ENCODE measurements at places on chromosomes 12 and 14. TPM values are rescaled to one million over a fixed set of nuclear protein-coding genes. Genes with fewer than 3 reads are reported as not detected.

FZD10 gene
- total RNA-seq: 0.05 TPM

PPP2R3C gene
- total RNA-seq: 26.5 TPM

LRRC23 gene
- total RNA-seq: 11.6 TPM

FAIM2 gene
- 7.4 TPM for total RNA-seq

DCN gene
- 716 TPM for total RNA-seq

- no peaks in the 10 kb centered on the region for H3K36me3 ChIP-seq
- H3K4me3 ChIP-seq: no peak overlapping the region
- no peak for DNase-seq
- peaks cover 9% of the 10 kb centered on the region for H3K27me3 ChIP-seq
- H3K4me1 ChIP-seq: peaks cover 12% of the 10 kb centered on the region
- H3K27ac ChIP-seq: no peak overlapping the region
Measured at GRCh38 chr12:6193853-6194815, 6.1 kb upstream of the CD9 start.

- no peak overlapping the region for H3K27ac ChIP-seq
- DNase-seq: no peak
- H3K36me3 ChIP-seq: peaks cover 16% of the 10 kb centered on the region
- H3K4me3 ChIP-seq: no peak overlapping the region
- H3K4me1 ChIP-seq: peaks cover 61% of the 10 kb centered on the region
Measured at GRCh38 chr14:24991821-24992220, 58.1 kb downstream of the STXBP6 start.

- H3K4me1 ChIP-seq: peaks cover 87% of the 10 kb centered on the region
- no peaks in the 10 kb centered on the region for H3K36me3 ChIP-seq
- peak; percentile 53 for DNase-seq
- H3K4me3 ChIP-seq: peak overlapping the region; percentile 7
- no peaks in the 10 kb centered on the region for H3K27me3 ChIP-seq
Measured at GRCh38 chr12:128820723-128821432, 2.9 kb downstream of the SLC15A4 start.

DNA sequence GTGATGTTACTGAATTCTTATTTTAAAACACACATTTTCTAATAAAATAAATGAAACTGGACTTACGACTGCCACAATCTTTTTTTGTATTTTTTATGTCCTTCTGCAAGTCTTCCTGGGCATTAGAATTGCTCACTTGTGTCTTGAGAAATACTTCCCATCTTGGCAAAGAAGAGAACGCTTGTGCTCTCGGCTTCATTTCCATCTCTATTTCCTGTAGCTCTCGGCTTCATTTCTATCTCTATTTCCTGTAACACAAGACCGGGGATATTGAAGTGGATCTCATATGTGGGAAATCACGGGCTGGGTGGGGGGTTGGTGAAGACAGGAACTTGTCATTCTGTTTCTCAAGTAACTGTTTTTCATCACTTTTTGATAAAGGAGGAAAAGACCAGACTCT is 77.9 kb downstream of the EP400 start:
- peaks cover 93% of the 10 kb centered on the region for H3K36me3 ChIP-seq
- H3K27ac ChIP-seq: no peak overlapping the region
- no peaks in the 10 kb centered on the region for H3K27me3 ChIP-seq

- H3K4me1 ChIP-seq: peaks cover 64% of the 10 kb centered on the region
- no peaks in the 10 kb centered on the region for H3K27me3 ChIP-seq
- H3K27ac ChIP-seq: peak overlapping the region; percentile 86
- no peak overlapping the region for H3K4me3 ChIP-seq
- no peaks in the 10 kb centered on the region for H3K36me3 ChIP-seq
- DNase-seq: peak; percentile 65
Measured at GRCh38 chr12:3122841-3123678, 45.9 kb downstream of the TSPAN9 start.

DNA sequence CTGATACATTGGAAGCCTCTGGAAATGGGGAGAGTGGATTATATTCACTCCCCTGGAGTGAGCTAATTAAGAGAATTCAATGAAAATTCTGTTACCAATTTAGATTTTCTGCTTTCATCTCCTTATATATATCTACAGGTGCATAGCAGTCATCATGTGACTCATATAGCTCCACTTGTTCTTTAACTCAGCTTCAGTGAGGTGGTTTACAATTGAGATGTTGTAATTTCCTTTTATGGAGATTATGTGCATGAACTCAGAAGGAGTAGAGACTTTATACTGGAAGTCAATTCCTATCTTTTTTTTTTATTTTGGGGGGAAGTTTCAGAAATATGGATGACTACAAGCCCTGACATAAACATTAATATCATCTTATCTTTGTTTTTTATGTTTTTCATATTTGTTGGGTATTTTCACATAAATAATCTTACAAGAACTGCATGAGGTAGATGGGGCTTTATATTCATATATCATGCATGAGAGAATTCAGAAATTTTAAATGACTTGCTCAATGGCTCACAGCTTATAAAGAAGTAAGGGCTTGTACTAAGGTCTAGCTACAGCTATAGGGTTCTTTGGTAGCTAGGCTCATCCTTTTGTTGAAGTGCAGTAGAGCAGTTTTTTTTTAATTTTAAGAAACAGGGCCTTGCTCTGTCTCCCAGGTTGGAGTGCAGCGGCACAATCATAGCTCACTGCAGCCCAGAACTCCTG is 92.3 kb upstream of the SCAF11 start:
- H3K27ac ChIP-seq: no peak overlapping the region
- DNase-seq: no peak
- no peaks in the 10 kb centered on the region for H3K27me3 ChIP-seq

GRCh38 chr14:50018201-50018932 is 98.0 kb downstream of the VCPKMT start:
- peaks cover 22% of the 10 kb centered on the region for H3K4me1 ChIP-seq
- DNase-seq: no peak
- H3K27me3 ChIP-seq: no peaks in the 10 kb centered on the region
- no peak overlapping the region for H3K4me3 ChIP-seq
- peak overlapping the region; percentile 65 for H3K27ac ChIP-seq

DNA sequence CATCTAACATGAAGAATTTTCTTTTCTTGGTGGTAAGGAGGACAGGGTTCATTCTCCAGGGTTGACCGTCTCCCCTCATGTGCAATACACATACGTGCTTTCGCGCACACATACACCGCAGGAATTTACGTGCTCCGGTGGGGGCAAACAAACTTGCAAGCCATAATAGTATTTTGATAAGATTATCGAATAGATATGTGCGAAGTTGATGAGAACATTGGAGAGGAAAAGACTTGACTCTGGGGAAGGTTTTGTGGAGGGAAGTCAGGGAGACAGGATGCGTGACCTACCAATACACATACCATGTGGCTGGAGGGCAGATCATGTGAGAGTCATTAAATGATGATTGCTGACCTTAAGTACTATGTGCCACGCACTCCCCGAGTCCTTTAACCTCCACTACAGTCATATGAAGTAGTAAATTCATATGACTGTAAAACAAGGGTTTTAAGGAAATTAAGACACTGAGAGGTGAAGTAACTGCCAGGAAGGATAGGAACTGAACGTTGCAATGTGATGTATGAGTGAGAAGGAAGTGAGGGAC is 921 bp downstream of the RAD51B start:
- H3K27me3 ChIP-seq: no peaks in the 10 kb centered on the region
- DNase-seq: no peak
- no peak overlapping the region for H3K27ac ChIP-seq
- H3K4me1 ChIP-seq: peaks cover 30% of the 10 kb centered on the region
- H3K4me3 ChIP-seq: peak overlapping the region; percentile 93
- peaks cover 5% of the 10 kb centered on the region for H3K36me3 ChIP-seq

DNA sequence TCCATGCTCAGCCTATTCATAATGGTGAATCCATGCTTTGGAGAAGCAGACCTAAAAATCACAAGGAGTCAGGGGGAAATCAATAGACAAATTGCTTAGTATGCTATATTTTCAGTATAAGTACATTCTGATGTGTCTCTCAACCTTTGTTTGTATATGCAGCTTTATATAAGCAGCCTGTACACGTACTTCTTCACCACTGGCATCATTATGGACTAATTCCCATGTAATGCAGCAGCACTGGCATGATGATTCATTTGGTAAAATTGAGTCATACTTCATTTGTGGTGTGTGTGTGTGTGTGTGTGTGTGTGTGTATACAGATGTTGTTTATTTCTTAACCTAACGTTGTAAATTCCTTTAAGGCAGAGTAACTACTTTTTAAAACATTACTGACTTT is 10.9 kb downstream of the DCP1B start:
- peaks cover 85% of the 10 kb centered on the region for H3K4me1 ChIP-seq
- H3K27ac ChIP-seq: no peak overlapping the region

DNA sequence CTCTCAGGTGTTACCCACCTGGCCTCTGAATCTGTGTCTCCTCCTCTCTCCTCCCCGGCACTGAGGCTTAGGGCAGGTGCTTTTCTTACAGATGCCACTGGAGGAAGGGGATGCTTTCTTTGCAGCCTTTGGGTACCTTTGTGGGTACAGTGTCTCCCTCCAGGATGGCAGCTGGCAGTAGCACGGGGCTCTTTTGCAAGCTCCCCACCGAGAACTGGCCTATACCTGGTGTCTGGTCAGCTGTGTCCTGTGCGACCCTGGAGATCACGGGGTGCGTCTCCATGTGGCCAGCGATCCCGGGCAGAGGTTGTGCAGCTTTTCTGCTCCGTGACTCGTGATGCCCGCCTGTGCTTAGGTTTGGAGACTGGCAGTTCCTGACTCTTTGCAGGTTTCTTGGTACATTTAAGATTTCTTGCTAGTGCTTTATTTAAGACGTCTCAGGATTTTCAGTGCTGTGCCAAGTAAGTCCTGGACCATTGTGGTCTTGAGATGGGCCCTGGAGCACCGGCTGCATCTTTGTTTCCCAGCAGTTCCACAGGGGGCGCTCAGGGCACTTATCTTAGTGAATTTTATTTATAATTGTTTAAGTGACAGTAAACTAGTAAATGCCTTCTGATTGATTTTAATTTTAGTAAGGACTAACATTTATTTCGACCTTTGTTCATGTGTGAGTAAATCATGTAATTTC is 68.9 kb downstream of the DDX51 start:
- no peaks in the 10 kb centered on the region for H3K27me3 ChIP-seq
- no peak overlapping the region for H3K4me3 ChIP-seq
- DNase-seq: no peak

Measured in left ventricle myocardium inferior (tissue), 1 donor.